ENCODE measurements at places on chromosomes 1 and 21. TPM values are rescaled to one million over a fixed set of nuclear protein-coding genes. Genes with fewer than 3 reads are reported as not detected.

OR2G6 gene
- total RNA-seq, result not detected

UQCRHL gene
- total RNA-seq, result 4.7 TPM

KCNC4 gene
- total RNA-seq, result 4.4 TPM

OR2T2 gene
- not detected for total RNA-seq

MEGF6 gene
- 121 TPM for total RNA-seq

OR14C36 gene
- not detected for total RNA-seq

SPRR1B gene
- total RNA-seq, result not detected

MATN1 gene
- not detected for total RNA-seq

TRIM67 gene
- total RNA-seq, result not detected

LIN28A gene
- total RNA-seq, result not detected

LAMTOR5 gene
- 137 TPM for total RNA-seq

GNAT2 gene
- not detected for total RNA-seq

S100A9 gene
- total RNA-seq, result not detected

KCNE1 gene
- not detected for total RNA-seq

GUCA2A gene
- total RNA-seq, result not detected

CHIT1 gene
- total RNA-seq, result not detected

CCT8 gene
- total RNA-seq, result 312 TPM

CPT2 gene
- total RNA-seq, result 7.5 TPM

FCAMR gene
- total RNA-seq, result not detected

SSBP3 gene
- 15.9 TPM for total RNA-seq

RNU1-2 gene
- total RNA-seq, result not detected

NFIA gene
- not detected for total RNA-seq

PIGR gene
- not detected for total RNA-seq

CR1L gene
- total RNA-seq, result not detected

GPR157 gene
- 3.1 TPM for total RNA-seq

PIK3C2B gene
- 3.4 TPM for total RNA-seq
